ENCODE measurements at places on chromosomes 3 and 15. TPM values are rescaled to one million over a fixed set of nuclear protein-coding genes. Genes with fewer than 3 reads are reported as not detected.

TERC gene
- total RNA-seq = 126 TPM

NAALADL2 gene
- total RNA-seq = 12.9 TPM

ATP13A5 gene
- not detected for total RNA-seq

PP2D1 gene
- not detected for total RNA-seq

EAF2 gene
- total RNA-seq = 5.1 TPM
